ENCODE measurements at places on chromosomes 7 and 10.
A peak's percentile ranks its signal among the peaks of the same experiment; 100 is the strongest.

DNA sequence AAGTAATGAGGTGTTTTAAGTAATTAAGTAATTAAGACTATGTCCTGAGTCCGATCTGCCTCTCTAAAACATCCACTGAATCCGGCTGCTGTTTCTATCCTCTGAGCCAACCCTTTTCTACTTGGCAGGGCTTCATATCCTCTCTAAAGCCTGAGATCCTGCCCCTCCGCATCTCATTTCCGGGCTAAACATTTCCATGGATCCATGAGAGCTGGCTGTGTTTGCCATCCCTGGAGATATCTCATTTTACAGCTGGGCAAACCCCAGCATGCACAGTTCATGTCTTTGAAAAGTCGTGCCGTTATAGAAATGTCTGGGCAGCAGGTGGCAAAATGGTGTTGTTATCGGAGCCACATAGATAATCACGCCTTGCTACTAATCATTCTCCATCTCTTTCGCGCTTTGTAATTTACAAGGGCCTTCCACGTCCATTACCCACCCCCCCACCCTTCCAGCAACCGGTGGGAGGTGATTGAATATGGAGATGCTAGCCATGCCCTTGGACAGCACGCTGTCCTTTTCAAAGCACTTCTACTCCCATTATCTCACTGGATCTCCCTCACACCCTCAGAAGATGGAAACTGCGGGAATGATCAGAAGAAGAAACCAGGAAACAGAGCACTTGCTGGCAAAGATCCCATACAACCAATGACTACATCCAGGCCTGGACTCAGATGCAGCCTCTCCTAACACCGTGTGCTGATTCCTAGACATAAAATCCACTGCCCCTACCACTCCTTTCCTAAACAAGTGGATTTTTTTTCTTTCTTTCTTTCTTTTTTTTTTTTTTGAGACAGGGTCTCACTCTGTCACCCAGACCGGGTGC is 1189.2 kb downstream of the TYW1 start:
- no peak for DNase-seq

DNA sequence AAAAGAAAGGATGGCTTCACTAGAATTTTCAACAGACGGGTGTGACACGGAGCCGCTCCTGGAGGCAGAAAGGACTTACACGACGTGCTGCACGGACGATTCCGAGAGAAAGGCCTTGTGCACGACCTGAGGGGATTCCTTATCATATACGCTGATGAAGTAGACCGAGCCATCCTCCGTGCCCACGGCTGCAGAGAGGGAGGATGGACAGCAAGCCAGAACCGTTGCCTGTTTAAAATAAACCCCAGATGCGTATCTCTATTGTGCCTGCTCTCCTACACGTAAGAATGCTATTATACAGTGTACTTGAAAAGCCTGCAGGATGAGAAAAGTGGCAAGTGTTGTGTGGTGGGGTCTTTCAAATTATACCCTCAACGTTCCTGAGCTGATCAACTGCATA is 38.4 kb downstream of the CFAP43 start:
- no peak for DNase-seq

DNA sequence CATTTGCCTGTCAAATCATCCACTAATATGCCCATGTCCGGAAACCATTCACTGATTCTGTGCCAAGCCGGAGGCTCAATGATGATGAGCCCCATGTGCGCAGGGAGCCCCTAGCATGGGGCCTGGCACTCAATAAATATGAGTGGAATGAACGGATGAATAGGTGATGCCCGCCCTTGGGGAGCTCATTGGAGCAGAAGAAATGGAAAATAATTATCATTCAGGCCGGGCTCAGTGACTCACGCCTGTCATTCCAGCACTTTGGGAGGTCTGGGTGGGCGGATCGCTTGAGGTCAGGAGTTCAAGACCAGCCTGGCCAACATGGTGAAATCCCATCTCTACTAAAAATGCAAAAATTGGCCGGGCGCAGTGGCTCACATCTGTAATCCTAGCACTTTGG is 11.0 kb downstream of the RHBDD2 start:
- peak; percentile 43 for DNase-seq

- no peak for DNase-seq
These were observed 59.9 kb downstream of the ALOX5 start for GRCh38 chr10:45433716-45434469.

DNA sequence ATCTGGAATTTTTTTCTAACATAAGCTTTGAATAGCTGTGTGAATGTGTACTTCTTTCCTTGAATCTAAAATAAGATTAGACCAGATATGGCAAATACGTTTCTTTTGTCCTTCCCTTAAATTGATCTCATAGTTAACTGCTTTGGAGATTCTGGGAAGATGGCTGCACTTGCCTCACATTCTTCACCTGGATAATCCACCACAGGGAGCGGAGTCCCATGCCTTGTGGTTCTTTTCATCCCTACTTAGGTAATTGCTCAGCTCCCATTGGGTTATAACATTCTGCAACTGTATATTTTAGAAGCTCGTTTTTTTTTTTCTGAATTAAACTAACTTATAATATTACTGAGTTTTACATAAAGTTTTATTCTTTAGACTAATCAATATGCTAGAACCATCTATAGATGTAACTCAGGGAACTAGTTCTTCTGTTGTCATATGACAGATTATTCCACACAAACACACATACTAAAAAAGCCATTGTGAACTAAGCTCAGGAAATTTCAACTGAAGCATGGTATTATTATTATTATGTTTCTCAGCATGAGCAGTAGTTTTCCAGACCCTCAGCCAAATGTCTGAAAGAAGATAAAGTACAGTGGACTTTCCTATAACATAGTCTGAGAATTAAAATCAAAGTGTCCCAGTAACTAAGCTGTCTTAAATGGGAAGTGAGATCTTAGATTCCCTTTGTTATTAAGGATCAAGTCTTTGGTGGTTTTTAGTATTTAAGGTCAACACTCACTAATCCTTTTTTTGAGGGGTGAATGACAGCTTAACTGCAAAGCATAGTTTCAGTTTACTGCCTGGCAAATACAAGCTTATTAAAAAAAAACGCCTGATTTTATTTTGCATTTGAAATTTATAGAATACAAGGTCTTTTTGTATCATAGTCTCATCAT is 182.3 kb downstream of the PPP1R9A start:
- DNase-seq, result no peak

GRCh38 chr7:25951414-25952260 is 200.4 kb upstream of the NFE2L3 start:
- peak; percentile 5 for DNase-seq

- no peak for DNase-seq
These were observed 37.4 kb downstream of the LRRC72 start for GRCh38 chr7:16564023-16564380.

- DNase-seq, result no peak
These were observed 25.2 kb downstream of the DIP2C start for GRCh38 chr10:664301-664700.

DNA sequence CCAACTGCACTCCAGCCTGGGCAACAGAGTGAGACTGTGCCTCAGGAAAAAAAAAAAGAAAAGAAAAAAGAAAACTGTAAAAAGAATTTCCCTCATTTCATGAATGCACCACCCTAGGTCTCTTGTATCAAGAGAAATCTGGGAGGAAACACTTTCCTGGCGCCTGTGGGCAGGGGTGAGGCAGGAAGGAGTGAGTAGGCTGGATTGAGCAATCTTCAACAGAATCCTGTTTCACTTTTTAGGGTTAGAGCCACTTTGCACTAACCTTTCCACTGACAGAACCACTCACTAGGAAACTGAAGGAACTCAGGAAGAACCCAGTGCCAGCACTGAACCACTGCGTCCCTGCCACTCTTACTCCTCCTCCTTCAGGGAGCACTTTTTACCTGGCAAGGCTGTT is 282.1 kb downstream of the CCDC3 start:
- DNase-seq, result peak; percentile 37

GRCh38 chr10:15739254-15739970 is 19.7 kb upstream of the ITGA8 start:
- no peak for DNase-seq

- DNase-seq, result no peak
These were observed 10.5 kb downstream of the PPP3CB start for GRCh38 chr10:73485320-73485719.

- no peak for DNase-seq
These were observed 1.4 kb downstream of the CPA1 start for GRCh38 chr7:130381468-130382312.

DNA sequence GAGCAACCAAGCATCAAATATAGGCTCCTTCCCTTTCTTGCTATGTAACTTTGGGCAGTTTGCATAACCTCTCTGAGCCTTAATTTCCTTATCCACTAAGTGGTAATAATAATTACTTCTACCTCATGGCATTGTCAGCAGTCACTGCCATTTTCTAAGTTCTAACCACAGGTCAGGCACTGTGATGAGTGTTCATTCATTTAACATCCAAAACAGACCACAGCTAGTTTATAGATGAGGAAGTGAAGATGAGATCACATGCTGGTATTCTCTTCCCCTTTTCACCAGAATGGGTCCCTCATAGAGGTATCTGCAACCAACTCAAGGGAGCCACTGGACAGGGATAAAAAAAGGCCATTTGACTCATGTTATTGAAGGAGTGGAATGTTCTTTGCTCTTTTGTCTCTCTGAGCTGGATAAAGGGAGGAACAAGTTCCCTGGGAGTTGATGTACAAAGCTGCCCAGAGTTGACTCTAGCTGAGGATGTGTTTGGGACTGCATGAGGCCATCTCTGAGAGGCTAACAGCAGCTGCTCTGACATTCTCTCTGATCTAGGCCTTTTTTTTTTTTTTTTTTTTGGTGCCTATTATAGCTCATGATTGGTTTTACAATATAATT is 65.0 kb downstream of the DNAJC12 start:
- peak; percentile 35 for DNase-seq

- DNase-seq, result no peak
These were observed 88.4 kb upstream of the STEAP1B start for GRCh38 chr7:22588351-22588750.

DNA sequence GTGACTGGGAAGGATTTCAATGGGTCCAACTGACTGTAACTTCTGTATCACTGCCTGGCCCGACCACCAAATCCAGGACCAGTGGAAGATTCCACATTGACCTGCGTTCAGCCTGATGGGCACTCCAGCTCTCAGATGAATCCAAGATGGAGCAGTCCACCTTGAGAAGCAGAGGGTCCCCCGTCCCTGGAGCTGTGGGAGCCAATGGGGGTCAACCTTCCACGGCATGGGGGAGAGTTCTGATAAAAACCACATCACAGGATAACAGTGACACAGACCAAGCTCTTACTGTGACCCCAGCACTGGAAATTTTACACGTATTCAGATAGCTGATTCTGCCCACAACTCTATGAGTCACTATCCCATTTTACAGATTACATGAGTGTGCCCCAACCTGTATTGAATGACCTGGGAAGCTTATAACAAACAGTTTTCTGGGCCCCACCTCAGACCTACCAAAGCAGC is 11.2 kb downstream of the ZCCHC24 start:
- peak; percentile 39 for DNase-seq

GRCh38 chr7:105718511-105718925 is 137.2 kb upstream of the EFCAB10 start:
- no peak for DNase-seq

DNA sequence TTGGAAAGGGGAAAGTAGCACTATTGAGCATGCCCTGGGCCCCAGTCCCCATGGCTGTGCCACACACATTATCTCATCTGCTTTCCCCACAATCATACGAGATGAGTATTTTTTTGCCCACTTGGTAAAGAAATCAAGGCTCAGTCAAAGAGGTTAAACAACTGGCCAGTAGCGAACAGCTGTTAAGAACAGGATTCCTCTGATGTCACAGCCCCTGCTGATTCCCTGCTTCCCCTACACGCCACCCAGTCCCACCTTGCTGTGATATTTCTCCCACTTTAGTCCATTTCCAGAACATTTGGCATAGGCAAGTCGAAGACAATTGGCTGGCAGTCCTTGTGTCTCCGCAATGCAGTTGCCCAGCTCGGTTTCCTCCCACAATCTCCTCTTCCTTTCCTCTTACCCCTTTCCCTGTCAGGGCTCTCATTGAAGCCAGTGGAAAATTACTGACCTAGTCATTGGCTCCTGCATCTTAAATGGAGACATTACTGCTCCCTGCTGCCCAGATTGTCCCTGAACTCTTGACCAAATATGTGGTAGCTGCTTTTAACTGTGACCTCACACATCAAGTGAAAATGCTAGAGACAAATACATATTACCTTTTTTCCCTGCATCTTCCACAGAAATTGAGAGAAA is 56.5 kb upstream of the EEPD1 start:
- DNase-seq, result no peak

DNA sequence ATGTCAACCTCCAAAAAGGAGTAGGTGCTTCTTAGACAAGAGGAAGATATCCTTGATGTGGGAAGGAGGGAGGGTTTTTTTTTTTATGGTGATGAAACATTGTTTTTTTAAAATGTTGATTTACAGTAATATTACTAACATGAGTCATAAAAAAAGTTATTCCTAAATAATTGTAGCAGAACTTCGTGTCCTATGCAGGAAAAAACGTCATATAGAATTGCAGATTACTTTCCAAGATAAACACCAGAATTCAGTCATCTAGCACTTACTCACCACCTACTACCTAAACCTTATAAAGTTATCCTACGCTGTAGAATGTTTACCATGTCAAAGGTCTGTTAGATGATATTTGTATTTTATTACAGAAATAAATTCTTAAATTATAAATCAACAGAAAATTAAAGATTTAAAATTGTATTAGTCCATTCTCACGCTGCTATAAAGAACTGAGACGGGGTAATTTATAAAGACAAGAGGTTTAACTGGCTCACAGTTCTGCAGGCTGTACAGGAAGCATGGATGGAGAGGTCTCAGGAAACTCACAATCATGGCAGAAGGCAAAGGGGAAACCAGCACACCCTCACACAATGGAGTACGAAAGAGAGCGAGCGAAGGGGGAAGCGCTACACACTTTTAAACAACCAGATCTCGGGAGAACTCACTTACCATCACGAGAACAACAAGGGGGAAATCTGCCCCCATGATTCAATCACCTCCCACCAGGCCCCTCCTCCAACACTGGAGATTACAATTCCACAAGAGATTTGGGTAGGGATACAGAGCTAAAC is 105.2 kb upstream of the NEBL start:
- DNase-seq, result no peak

DNA sequence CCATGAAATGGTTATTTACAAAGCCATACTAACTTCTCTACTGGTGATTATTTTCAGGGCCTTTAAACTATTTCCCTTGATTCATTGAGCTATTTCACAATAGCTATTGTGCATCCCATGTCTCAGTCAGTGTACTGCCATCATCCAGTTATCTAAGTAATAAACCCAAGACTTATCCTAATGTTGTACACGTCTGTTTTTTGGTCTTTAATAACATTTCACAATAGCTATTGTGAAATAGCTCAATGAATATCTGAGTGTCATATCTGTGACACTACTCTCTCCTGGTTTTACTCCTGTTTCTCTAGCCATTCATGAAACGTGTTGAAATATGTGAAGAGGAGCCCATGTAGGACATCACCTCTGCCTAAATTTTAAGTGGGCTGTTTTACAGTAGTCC is 36.5 kb upstream of the TMEM140 start:
- DNase-seq, result no peak

GRCh38 chr10:3980144-3980543 is 195.1 kb upstream of the KLF6 start:
- no peak for DNase-seq

GRCh38 chr10:74391786-74392185 is 240.8 kb downstream of the ADK start:
- no peak for DNase-seq

GRCh38 chr7:157558061-157558460 is 221.3 kb downstream of the DNAJB6 start:
- DNase-seq, result no peak

GRCh38 chr10:55837273-55837672 is 523.8 kb downstream of the ZWINT start:
- no peak for DNase-seq

GRCh38 chr7:149239345-149240143 is at the start of gene ZNF212:
Gene ZNF212, plus strand, starts transcription at chr7:149239651. Its CDS starts 128 bp downstream, at chr7:149239779.
- peak; percentile 89 for DNase-seq

GRCh38 chr7:16921644-16922257 is 40.0 kb upstream of the AGR3 start:
- peak; percentile 11 for DNase-seq
